ENCODE measurements at places on chromosomes 16 and 17. TPM values are rescaled to one million over a fixed set of nuclear protein-coding genes. Genes with fewer than 3 reads are reported as not detected.

Gene SLFN14
- not detected for total RNA-seq

Gene GPR139
- total RNA-seq, result not detected

Gene GRAPL
- not detected for total RNA-seq

Gene NOG
- total RNA-seq, result not detected

Gene KRT33B
- not detected for total RNA-seq

Gene ANKFN1
- total RNA-seq, result not detected

Measured in subcutaneous preadipocyte (primary cell).